ENCODE measurements at places on chromosomes 16 and 17.

DNA sequence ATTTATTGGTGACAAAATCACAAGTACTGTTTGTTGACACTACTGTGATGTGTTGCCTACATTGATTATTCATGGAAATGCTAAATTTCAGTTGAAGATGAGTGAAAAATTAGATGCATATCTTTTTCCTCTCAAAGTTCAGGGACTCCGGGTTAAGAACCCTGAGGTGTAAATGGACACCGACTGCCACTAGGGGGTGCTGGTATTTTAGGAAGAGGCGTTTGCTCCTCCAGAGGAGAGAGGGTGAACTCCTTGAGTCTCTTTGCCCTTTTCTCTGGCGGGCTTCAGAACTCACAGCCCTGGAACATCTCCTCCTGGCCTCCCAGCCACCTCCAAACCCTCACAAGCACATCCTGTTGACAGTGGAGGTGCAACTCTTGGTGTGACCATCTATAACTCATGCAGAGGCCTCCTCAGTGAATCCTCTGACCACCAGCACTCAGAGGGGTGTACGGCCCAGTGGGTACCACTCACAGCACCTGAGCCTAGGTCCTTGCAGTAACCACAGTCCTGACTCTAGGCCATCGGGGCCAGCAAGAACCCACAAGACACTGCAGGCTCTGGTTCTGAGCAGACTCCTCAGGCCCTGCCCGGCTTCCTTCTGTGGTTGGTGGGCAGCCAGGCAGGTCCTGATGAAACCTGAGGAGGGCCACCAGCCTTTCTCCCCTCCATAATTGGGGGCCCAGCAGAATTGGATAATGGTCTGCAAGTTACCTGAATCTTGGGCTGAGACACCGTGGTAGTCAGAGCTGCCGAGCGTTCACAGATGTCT, 26.2 kb upstream of the PIK3R5 start:
- DNase-seq = peak; percentile 74

GRCh38 chr17:64345689-64346376, 44.8 kb downstream of the PECAM1 start:
- no peak for DNase-seq

- peak; percentile 55 for DNase-seq
Measured at GRCh38 chr17:5237541-5238016, 2.9 kb upstream of the SCIMP start.

- no peak for DNase-seq
Measured at GRCh38 chr17:36599546-36600250, 1.7 kb upstream of the MRM1 start.
